ENCODE measurements at places on chromosomes 4 and X.

DNA sequence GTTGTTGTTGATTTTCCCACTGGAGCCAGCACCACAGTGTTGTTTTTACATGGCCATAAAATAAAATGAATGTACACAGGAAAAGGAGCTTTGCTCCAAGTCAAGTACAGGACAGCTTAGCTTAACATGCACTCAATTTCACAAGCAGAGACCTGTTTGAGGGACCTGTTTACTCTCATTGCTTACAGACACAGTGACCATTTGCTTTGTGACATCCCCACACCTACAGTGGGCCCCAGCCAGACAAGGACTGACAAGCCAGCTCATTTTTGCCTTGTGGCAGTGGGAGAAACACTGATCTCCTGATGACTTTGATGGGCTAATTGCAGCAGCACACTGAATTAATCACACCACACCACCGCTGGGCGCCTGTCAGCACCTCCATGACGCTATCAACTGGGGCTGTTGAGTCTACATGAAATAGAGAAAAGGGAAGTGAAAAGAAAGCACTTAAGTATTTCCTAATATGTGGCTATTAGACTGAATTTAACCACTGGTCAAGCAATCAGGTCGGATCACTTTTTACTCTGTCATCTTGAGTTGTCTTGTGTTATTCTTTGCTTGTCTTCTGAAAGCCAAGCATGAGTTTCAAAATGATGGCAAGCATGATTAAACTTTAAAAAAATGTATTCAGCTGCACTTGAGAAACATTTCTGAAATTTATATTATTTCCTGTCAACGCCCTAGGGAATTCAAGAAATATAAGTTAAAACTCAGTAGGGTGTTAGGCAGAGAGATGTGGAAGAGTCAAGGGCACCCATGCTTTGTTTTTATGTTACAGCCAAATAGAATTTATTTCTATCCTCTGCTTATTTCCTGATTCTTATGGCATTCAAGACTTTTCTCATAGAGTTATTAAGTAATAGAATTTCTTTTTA lies 557.7 kb downstream of the RAB28 start:
- no peak for DNase-seq

DNA sequence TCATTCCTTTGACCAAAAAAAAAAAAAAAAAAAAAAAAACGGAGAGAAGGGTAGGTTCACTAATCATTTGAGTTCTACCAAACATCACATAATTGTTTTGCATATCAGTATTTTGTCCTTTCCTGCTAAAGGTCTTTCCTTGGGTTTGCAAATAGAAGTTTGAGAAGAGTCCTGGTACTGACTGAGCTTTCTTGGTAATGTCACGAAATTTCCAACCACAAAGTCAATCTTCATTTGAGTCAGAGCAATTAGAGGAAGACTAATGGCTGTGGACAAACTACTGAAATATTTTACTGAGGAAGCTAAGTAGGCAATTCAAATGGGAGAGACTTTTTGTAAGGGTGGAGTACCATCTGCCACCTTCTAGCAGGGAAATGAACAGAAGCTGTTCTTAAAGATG lies 21.7 kb upstream of the CD40LG start:
- DNase-seq = no peak

DNA sequence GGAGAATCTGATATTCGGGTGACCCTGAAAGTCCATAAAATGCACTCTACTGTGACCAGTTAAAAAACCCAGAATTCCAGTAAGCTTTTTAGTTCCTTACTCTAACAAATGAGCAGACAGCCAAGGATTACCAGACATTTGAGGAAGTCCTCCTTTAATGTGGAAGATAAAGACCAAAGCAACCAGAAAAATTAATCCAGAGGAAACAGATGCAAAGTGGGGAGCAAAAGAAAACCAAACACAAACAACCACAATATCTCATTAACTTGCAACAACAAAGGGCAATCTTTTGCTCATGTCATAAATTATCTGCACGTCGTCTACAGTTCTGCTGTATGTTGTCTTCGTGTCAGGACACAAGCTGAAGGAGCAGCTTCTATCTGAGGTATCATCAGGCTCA lies 164.4 kb downstream of the PJA1 start:
- no peak for DNase-seq

DNA sequence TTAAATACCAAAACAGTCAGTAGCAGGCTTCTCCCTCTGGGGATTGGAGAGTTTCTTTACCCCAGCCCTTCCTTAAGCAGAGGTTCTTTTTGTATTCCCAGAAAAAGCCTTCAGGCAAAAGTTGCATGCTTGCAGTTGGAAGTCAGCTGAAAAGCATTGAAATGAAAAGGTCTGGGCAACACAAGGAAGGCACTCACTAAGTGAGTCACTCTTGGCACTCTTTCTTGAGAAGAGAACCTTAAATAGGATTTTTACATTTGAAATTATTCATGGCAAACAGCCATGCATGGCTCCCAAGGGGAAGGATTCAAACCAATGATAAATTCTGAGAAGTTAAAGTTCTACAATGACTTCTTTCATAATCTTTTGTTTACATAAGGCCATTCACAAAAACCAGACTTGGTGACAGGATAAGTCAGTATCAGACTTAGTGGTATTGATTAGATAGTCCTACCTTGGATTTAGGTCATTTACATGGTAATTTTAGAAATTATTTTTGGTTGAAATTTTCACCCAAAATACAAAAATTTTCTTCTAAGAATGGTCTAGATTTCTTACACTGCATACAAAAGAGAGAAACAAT lies 2068.9 kb downstream of the PCDH7 start:
- DNase-seq = no peak

GRCh38 chrX:95101851-95102390 lies 1427.9 kb downstream of the FAM133A start:
- no peak for DNase-seq

- no peak for DNase-seq
Observed at GRCh38 chr4:177986236-177986635, 544.0 kb upstream of the AGA start.

DNA sequence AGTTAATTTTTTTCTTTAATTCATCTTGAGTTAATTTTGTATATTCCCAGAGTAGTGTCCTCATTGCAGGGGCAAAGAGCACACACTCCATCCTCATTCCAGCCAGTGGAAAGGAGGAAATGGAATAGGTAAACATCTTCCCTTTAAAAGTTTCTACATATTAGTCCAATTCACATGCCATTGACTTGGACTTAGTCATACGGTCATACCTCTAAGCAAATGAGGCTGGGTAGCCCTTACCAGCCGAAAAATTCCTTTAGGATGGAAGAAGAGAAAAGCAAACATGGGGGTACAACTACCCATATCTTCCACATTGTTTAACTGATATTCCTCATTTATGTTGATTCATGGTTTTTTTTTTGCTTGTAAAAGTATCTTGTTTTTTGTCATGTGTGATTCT lies 37.4 kb upstream of the NDP start:
- no peak for DNase-seq

Measured in T-helper 17 cell (primary cell).